ENCODE measurements at places on chromosomes 4 and X. TPM values are rescaled to one million over a fixed set of nuclear protein-coding genes. Genes with fewer than 3 reads are reported as not detected.

DNA sequence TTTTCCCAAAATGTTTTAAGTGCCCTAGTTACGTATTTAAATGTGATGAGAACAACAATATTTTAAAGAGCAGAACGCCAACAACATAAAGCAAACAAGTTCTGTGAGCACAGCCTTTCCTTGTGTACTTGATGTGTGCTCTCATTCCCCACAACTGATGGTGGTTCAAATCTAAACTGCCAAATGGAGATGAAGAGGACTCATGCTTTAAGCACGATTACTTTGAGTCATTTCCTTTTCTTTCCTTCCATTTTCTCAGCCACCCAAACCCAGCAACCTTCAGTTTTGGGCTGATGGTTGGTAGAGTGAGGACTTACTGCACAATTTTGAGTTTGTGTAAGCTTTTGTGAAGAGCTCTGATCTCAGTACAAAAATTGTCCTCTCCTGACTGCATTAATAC, 1.7 kb downstream of the NSD2 start:
- DNase-seq, result no peak

DNA sequence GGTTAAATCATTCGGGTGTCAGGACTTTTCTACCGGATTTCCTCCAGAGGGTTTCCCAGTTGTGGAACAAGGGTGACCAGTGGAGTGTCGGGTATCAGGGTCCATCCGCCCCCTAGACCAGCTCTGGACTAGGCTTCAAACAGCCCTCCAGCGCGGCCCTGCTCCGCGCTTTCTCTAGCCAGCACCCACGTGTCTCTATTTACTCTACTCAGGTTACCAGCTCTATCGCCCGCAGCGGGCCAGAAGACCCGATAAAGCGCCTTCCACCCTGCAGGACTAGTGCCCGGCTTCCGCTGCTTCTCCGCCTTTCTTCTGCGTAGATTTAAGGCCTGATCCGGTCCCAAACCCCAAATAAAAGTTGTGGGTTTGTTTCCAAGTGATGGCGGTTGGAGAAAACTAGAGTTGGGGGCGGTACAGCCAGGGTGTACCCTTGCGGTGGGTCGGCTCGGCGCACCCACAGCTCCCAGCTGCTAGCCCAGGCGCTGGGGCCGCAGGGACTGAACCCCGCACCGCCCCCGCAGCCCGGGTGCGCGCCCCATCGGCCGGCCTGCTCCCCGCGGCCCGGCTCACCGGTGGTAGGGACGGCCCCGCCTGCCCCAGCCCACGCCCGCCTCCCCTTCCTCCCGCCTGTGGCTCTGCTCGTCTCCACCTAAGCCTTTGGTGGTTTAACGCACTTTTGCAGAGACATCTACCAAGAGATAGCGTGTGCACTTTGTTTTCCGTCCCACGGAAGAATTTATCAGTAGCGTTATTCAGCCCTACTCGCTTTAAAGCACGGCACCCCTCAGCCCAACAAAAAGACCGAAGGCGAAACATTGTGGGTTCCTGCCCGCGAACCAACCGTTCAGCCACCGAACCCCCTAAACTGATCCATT, 2.1 kb downstream of the LEF1 start:
- peak; percentile 46 for DNase-seq

GRCh38 chr4:93788712-93789111, 39.8 kb upstream of the ATOH1 start:
- no peak for DNase-seq

The IL13RA2 gene
- not detected for total RNA-seq

DNA sequence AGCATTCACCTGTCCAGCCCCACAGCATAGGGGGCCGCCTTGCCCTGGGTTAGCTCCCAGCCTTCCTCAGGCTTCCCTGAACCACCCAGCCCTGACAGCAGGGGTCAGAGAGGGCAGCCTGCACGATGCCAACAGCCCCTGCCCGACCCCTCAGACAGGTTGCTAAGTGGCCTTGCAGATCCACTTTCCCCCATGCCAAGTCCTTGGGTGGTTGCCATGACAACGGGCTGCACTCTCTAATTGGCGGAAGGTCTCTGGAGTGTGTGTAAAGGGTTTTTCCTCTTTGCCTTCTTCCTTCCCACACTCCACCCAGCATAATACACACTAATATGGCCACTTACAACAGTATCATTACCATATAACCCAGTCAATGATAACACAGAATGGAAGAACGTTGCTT, 99.6 kb upstream of the AFAP1 start:
- DNase-seq, result no peak

GRCh38 chr4:2745981-2746806, 9.9 kb downstream of the TNIP2 start:
- DNase-seq, result peak; percentile 93

DNA sequence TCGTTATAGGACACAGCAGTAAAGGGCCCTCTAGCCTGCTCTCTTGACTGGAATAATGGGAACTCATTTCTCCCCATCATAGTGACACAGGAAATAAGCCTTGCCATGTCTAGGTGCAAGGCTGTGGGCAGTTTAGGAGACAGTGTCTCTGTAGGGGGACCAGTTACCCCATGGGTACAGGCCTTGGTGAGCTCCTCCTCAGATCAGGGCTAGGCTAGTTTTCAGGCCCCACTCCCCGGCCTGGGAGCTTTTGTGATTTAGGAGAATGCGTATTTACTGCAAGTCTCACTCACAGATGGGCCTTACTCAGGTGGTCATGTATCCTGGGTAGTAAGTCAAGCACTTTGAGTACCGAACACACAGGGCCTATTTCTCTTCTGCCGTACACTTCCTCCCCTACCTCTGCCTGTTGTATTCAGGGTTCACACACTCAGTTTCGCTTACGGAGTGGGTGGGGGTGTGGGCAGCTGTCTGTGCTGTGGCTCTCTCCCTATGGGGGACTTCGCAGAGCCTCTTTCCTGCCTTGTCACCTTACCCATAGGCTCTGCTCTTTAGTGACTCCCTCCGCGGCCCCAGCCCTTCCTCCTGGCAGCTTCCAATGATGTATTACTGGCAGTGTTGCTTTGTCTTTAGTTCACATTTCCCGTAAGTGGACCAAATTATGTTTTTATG, 34.2 kb downstream of the FAM193A start:
- peak; percentile 50 for DNase-seq

DNA sequence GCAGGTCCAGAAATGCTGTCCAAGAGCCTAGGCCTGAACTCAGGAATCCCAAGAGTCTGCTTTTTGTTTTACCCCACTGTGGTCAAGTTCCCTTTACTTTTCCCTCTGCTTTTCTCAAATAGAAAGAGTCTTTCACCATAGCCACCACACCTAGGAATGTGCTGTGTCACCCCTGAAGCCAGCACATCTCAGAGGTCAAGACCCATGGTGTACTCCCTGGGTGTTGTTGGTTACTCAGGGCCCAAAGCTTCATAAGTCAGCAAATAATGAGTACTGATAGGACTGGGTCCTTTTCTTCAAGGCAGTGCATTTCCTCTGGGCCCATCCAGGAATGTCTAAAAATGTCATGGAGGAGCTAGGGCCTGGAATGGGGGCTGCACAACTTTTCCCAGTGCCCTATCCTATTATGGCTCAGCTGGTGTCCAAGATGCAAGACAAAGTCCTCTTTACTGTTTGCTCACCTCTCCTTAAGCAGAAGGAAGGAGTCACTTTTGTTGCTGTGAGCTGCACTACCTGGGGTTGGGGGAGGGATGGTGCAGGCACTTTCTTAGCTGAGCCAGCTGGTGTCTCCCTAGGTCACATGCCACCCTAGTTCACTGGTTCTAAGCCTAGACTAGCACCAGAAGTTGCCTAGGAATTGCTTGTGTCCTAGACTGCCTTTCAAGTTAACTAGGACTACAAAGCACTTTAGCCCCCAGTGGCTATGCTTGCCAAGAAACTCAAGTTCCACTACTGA, 62.4 kb upstream of the RXFP1 start:
- DNase-seq, result no peak

DNA sequence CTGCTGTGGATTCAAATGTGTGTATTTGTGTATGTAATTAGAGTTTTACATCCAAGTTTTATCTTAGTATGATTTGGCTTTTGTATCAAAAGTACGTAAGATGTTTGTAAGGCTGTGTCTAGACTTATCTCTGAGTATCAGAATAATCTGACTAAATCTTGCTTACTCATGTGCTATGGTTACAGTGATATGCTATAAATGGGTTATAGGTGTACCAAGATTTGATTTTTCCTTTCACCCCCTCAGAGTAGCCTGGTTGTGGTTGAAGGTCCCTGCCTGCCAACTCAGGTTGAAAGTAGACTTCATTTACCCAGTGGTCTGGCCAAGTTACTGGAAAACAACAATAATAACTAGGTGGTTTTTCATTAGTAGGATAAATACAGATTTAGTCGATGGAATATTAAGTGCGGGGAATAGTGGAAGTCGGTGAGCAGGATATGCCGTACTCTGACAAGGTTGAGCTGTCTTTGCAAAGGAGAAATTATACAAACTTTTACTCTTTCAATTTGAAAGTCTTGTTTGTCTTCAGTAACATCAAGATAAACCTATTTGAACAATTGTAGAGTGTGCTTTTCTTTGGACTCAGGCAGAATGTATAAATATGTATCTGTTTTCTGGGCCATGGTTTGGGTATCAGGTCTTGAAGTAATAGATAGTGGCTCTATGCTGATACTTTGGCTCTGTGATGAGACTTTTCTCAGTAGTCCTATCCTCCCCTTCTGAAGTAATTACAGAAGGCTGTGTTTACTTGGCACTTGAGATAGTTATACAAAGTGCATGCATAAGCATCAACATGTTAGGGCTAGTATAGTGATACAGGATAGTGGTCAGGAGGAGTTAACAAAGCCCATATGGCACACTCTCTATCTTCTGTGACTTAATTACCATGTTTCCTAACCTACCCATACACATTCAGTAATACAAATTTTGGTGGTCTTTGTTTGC, 23.7 kb downstream of the BMP2K start:
- no peak for DNase-seq

The FAM149A gene
- 0.80 TPM for total RNA-seq

DNA sequence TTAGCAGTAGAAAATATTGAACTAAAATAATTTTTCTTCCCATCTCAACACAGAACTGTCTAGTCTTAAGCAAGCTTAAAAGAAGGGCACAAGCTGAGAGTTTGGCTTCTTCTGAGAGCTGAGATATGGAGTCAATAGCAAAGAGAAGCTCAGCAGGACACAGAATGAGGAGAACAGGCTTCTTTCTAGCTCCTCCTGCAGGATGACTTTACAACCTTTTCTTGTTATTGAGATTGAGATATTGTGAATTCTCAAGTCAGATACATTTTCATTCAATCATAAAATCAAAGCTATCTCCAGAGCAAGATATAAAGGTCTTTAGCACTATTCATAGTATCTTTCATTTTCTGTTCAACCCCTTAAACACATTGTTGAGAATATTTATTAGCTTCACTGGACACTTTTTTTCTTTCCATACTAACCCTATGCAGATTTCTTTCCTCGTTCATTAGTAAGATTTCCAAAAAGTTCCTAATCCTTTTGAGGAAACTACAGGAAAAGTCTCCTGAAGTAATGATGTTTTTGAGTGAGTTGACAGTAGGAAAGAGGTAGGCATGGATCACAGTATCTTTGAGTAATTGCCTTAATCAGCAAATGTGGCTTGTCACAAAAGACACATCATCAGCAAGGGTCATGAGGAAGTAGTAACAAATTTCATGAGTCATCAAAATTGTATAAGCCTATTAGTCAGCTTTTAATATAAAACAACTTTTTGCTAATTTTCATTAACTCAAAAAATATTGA, 17.8 kb upstream of the CXCL3 start:
- DNase-seq, result no peak

- DNase-seq, result no peak
These were observed 1.2 kb downstream of the EIF1AX start for GRCh38 chrX:20140420-20140819.

- DNase-seq, result no peak
These were observed 13.4 kb downstream of the CTBP1 start for GRCh38 chr4:1235381-1236102.
